ENCODE measurements at places on chromosomes 1 and 21.
A peak's percentile ranks its signal among the peaks of the same experiment; 100 is the strongest.

- DNase-seq: no peak
Measured at GRCh38 chr1:90989990-90990389, 31.8 kb downstream of the ZNF644 start.

DNA sequence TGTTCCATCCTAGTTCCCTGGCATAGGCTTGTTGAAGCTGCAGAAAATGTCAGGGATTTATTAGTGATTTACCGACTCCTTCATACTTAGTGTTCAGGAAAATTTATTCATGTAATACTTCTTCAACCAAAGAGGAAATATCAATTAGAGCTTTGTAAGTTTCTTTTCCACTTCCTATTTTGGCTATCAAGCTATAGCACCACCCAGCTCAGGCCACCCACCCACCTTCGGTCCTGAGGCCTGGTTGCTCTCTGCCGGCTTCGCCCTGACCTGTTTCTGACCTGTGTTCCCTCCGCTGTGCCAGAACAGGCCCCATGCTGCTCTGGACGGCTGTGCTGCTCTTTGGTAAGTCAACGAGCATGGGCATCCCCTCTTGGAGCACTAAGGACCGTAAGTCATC lies at the start of gene FCRL6:
Gene FCRL6 (plus strand): TSS at position 250 of the 400 bp plus-strand sequence. CDS start 65 bp downstream, at position 315.
- no peak for DNase-seq

DNA sequence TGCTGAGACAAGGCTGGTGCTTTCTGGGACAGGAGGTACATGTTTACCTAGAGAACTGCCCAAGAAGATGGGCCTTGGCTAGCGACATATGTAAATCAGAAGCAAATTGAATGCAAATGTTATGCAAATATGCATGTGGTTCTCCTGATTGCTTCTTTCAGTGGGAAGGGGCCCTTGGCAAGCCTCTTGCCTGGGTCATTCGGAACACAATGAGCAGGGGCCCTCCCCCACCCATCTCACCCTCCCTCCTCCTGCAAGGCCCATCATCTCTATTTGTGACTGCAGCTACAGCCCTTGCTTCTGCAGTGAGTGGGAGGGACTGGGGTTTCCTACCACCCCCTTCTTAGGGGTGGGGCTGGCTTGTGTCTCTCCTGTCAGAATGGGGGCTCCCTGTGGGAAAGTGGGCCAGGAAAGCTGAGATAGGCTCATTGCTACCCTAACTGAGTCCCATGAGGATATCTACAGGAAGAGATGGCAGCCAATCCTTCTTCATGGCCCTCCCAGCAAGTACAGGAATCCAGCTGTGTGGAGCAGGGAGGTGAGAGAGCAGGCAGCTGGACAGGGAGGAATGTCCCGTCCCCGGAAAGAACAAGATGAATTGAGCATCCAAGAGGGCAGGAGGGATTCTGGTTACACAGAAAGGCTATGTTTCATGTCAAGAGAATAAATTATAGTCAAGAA lies 31.0 kb downstream of the FOXD2 start:
- no peak for DNase-seq

DNA sequence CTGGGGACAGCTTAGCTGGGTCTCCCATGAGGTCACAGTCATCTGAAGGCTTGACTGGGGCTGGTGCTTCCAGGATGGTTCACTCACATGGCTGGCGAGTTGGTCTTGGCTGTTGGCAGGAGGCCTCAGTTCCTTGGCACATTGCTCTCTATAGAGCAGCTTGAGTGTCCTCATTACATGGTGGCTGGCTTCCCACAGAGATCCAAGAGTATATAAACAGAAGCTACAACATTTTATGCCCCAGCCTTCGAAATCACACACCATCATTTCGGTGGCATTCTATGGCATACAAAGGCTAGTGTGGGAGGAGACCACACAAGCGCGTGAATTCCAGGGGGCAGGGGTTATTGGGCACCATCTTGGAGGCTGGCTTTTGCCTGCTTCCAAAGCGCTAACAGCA lies 63.0 kb downstream of the ALPL start:
- DNase-seq: no peak

- DNase-seq: no peak
Measured at GRCh38 chr1:46062651-46063319, 69.6 kb downstream of the PIK3R3 start.

GRCh38 chr1:64838486-64838885 lies 93.6 kb downstream of the RAVER2 start:
- DNase-seq: no peak

DNA sequence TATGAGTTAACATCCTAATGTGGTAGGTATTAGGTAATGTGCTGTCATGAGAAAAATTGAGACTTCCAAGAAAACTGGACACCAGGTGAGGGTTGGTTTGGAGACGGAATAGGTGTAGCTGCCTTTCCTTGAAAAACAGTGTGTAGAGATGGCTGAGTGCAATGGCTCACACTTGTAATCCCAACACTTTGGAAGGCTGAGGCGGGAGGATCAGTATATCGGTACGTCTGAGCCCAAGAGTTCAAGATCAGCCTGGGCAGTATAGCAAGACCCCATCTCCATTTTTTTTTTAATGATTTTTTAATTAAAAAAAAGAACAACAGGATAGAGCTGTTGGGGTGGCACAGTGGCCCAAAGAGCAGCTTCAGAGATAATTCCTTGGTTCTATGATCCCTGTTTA lies 6.8 kb upstream of the PPP1R8 start:
- DNase-seq: no peak

DNA sequence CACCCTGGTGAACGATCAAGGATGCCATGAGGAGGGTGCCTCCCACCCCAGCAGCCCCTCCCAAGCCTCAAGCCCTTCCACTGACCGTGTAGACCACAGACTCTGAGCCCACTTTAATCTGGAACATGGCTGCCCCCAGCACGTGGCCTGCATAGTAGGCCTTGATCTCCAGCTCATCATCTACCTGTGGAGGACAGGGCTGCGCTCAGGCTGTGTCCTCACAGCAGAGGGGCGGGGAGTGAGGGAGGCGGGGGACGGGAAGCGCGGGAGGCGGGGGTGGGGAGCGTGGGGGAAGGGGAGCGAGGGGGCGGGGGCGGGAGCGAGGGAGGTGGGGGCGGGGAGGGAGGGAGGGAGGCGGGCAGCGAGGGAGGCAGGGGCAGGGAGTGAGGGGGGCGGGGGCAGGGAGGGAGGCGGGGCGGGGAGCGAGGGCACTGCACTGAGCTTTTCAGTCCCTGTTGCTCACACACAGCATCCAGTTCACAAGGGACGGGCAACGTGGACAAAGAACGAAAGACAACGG lies 7.1 kb downstream of the PUSL1 start:
- no peak for DNase-seq

GRCh38 chr1:24535021-24535424 lies 20.9 kb upstream of the NCMAP start:
- peak; percentile 72 for DNase-seq

DNA sequence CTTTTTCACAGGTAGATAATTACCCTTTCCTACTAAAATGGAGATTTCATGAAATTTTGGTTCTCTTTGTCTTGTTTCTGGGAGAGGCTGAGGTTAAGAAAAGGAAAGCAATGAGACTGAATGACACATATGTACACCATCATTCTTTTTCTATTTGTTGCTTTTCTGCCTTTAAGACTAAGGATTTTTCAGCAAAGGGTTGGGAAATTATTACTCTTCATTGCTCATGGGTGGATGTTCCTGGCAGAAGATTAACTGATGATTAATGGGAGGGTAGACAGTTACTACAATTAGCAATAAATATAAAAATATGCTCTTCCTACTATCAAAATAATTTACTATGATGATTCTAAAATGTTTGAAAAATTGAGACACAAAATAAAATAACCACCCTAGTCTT lies 316.5 kb upstream of the USP24 start:
- no peak for DNase-seq

- DNase-seq: no peak
Measured at GRCh38 chr1:114322207-114322606, 168.5 kb upstream of the SYT6 start.

- DNase-seq: no peak
Measured at GRCh38 chr1:37068897-37069296, 34.6 kb upstream of the GRIK3 start.

GRCh38 chr1:207884266-207885029 lies 26.5 kb downstream of the CD34 start:
- no peak for DNase-seq

DNA sequence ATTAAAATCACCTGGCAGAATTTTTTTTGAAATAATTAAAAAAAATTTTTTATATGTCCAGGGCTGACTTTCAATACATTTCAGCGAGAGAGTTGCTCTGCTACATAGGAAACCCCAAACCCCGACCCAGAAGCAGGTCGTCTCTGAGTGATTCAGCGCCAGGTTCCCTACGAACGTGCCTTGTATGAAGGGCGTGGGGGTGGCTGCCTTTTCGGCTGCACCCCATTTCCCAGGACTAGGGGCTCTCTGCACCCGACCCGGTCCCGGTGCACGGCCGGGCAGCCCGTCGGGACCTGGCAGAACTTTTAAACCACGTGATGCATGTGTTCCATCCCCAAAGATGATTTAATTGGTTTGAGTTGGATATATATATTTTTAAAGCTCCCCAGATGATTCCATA lies 15.8 kb upstream of the SCYL3 start:
- no peak for DNase-seq

DNA sequence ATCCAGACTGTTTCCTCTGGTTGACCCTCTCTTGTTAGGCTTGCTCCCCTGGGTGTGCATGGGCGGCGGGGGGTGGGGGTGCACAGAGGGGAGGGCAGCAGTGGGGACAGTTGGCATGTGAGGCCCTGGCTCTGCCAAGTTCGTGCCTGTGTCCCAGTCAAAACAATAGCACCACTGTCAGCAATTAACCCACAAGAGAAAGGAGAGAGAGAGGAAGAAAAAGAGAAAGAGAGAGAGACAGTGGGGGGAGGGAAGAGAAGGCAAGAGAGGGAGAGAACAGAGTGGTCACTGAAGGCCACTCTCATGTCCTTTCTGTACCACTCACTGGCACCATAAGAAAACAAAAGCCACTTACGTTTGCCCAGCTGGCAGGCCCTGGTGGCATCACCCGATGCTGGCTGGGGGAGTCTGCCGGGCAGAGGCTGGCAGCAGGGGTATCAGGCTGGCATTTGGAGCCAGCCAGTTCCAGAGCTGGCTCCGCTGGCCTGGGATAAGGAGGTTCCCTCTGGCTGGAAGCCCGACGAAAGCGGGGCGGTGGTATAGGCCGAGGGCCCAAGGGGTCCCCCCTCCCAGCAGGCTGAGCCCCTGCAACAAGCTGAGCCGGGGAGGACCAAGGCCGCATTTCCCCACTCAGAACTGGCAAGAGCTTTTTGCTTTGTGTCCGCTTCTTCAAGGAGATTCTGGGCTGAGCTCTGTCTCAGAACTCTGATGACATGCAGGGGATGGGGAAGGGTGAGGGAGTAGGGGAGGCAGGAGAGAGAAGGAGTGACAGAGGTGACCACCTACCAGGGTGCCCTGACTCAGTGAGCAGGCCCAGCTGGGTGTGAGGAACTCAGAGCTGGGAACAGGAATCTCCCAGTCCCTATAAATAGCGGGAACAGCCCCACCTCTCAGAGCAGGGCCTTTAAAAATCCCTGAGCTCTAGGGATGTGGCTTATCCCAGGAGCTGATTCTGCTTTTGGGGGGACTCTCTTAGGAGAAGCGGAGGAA lies 27.9 kb downstream of the PIK3C2B start:
- no peak for DNase-seq

All from activated CD4-positive, CD25-positive, alpha-beta regulatory T cell treated with anti-CD3 and anti-CD28 coated beads, Interleukin-2, amount 50 U/mL, for 72 hours (primary cell).